ENCODE measurements at places on chromosomes 13 and 19. TPM values are rescaled to one million over a fixed set of nuclear protein-coding genes. Genes with fewer than 3 reads are reported as not detected.

The NALCN gene
- total RNA-seq: 1.5 TPM

The ZNF254 gene
- 6.2 TPM for total RNA-seq

The CYP4F8 gene
- not detected for total RNA-seq

The ZNF175 gene
- total RNA-seq: 2.3 TPM

The BCKDHA gene
- total RNA-seq: 115 TPM

The ANO8 gene
- total RNA-seq: 7.4 TPM

The TMEM145 gene
- total RNA-seq: 5.0 TPM

The CXCL17 gene
- total RNA-seq: not detected

The CRLF1 gene
- total RNA-seq: 9.8 TPM

The FLT3 gene
- 0.13 TPM for total RNA-seq

The FCER2 gene
- total RNA-seq: 0.34 TPM

The SERTAD1 gene
- total RNA-seq: 25.6 TPM

The CEACAM7 gene
- total RNA-seq: not detected

The RNASEH2B gene
- 64.6 TPM for total RNA-seq

The DZIP1 gene
- total RNA-seq: 63.3 TPM

The KRTDAP gene
- total RNA-seq: not detected

The TCF3 gene
- total RNA-seq: 52.3 TPM

The IL11 gene
- total RNA-seq: 27.7 TPM

The HRC gene
- total RNA-seq: not detected

The ZNF491 gene
- 0.38 TPM for total RNA-seq

The ZIK1 gene
- total RNA-seq: 17.0 TPM

The SLAIN1 gene
- total RNA-seq: 5.5 TPM

The CPB2 gene
- not detected for total RNA-seq

The NLRP11 gene
- 0.75 TPM for total RNA-seq

The ADM5 gene
- total RNA-seq: 11.6 TPM

The PSG1 gene
- total RNA-seq: not detected

The SYNE4 gene
- 0.19 TPM for total RNA-seq

The MAB21L1 gene
- total RNA-seq: 1.5 TPM

The WDR88 gene
- not detected for total RNA-seq

The SSC5D gene
- 0.53 TPM for total RNA-seq

The CGB1 gene
- total RNA-seq: not detected

The KLK3 gene
- not detected for total RNA-seq

The ZNF304 gene
- total RNA-seq: 4.3 TPM

The ZNF571 gene
- 0.98 TPM for total RNA-seq

The CYP2B6 gene
- total RNA-seq: not detected

The MRPL34 gene
- total RNA-seq: 123 TPM

The CCNE1 gene
- 15.0 TPM for total RNA-seq

The ZIC2 gene
- 4.5 TPM for total RNA-seq

The RPS28 gene
- total RNA-seq: 1,378 TPM

The CERS1 gene
- 16.5 TPM for total RNA-seq
